ENCODE measurements at places on chromosomes 2 and 18. TPM values are rescaled to one million over a fixed set of nuclear protein-coding genes. Genes with fewer than 3 reads are reported as not detected.
A peak's percentile ranks its signal among the peaks of the same experiment; 100 is the strongest.

NFATC1 gene
- total RNA-seq = 2.7 TPM

DNA sequence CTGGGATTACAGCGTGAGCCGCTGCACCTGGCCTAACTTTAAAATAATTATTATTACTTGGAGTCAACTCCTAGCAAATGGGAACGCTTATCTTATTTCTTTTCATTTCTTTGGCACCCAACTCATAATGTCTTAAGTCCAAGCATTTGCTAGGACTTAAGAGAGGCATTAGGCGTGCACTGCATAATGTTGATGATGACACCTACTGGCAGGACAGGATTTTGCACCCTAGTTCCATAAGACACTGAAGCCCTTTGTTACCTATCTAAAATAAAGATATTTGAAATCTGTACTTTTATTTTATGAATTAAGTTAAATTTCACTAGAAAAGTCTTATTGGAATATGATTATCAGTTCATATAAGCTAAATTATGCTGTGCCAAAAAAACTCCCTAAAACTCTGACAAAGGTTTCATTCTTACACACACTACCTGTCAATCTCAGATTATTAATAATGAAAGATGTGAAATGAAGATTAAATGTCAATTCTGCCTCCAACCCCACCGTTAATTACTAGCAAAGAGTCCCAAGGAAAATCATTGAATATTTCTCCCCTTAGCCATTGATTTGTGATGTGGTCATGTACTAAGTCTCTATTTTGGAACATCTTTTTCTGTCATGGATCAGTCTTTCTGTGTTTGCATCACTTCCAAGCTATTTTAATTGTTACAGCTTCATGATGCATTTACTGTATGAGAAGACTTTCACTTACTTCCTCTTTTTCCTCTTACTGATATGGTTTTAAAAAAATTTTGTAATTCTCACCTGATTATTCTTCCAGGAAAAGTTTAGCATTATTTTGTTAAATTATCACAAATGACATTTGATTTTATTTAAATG, 12.7 kb upstream of the CDH2 start:
- no peak overlapping the region for H3K27ac ChIP-seq
- H3K36me3 ChIP-seq = no peaks in the 10 kb centered on the region
- no peak for DNase-seq
- no peaks in the 10 kb centered on the region for H3K27me3 ChIP-seq

NCKAP5 gene
- 7.7 TPM for total RNA-seq

DLGAP1 gene
- total RNA-seq = 3.7 TPM

DNA sequence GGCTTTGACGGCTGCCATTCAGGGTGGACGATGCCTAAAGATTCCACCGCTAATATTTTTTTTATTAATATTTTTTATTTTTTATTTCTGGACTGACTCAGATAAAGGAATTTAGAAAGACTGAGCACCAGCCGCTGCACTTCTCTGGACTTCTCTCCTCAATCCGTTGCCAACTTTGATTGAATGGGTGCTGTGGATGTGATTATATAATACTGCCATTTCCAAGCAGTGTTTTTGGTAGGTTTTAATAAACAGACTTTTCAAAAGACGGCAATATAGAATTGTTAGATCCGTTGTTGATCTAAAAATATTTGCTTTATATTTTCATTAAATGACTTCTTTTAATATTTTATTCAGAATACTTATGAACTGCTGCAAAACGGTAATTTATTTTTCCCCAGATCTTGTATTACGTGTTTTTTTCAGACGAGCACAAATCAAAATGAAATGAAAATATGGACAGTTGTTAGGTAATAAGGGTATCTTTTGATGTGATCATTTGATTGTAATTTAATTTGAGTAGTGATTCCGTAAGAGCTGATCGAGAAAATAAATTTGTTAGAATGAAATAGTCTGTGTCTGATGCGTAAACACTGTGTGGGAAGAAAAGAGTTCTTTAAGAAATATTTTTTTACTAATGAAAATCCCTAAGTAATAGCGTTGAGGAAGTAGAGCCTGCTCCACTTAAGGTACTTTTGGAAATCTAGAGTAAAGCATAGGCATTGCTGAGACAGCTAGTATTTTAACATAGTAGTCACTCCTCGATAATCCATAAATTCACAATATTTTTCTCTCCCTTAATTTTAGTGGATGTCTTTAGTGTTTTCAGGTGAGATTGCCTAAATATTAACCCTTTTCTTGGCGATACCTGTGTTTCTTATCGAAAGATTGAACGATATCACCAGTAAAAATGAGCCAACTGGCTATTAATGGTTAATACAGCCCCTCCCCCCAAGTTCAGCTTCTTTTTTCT, 4.4 kb downstream of the POU3F3 start:
- DNase-seq = no peak
- H3K27ac ChIP-seq = no peak overlapping the region
- H3K36me3 ChIP-seq = peaks cover 3% of the 10 kb centered on the region
- peaks cover 20% of the 10 kb centered on the region for H3K4me1 ChIP-seq

GKN1 gene
- total RNA-seq = 1.7 TPM

LYG2 gene
- not detected for total RNA-seq

DNA sequence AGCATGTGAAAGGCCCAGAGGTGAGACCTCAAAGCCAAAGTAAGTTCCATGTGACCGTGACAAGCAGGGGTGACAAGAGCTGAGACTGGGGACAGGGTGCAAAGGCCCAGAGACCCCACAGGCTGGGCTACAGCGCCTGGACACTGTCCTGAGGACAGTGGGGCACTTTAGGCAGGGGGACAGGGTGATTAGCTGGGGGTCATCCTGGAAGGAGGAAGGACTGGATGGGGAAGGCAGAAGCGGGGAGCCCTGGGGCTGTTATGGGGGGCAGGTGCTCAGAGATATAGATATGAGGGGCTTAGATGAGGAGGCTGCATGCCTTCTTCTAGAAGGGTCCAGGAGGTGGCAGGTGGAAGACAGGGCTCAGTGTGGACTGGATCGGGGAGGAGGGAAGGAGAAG, 31.5 kb downstream of the KIF1A start:
- no peak overlapping the region for H3K4me3 ChIP-seq
- peaks cover 8% of the 10 kb centered on the region for H3K4me1 ChIP-seq
- H3K27me3 ChIP-seq = no peaks in the 10 kb centered on the region
- DNase-seq = no peak
- no peak overlapping the region for H3K27ac ChIP-seq

CD207 gene
- not detected for total RNA-seq

GRCh38 chr2:217932803-217933616, 69.8 kb downstream of the TNS1 start:
- H3K4me3 ChIP-seq = peak overlapping the region; percentile 76
- H3K36me3 ChIP-seq = peaks cover 9% of the 10 kb centered on the region
- no peak for DNase-seq
- H3K4me1 ChIP-seq = peaks cover 71% of the 10 kb centered on the region

GRCh38 chr2:231616296-231616695, 23.6 kb downstream of the TEX44 start:
- H3K4me3 ChIP-seq = peak overlapping the region; percentile 63
- H3K4me1 ChIP-seq = peaks cover 33% of the 10 kb centered on the region
- no peaks in the 10 kb centered on the region for H3K27me3 ChIP-seq

DNA sequence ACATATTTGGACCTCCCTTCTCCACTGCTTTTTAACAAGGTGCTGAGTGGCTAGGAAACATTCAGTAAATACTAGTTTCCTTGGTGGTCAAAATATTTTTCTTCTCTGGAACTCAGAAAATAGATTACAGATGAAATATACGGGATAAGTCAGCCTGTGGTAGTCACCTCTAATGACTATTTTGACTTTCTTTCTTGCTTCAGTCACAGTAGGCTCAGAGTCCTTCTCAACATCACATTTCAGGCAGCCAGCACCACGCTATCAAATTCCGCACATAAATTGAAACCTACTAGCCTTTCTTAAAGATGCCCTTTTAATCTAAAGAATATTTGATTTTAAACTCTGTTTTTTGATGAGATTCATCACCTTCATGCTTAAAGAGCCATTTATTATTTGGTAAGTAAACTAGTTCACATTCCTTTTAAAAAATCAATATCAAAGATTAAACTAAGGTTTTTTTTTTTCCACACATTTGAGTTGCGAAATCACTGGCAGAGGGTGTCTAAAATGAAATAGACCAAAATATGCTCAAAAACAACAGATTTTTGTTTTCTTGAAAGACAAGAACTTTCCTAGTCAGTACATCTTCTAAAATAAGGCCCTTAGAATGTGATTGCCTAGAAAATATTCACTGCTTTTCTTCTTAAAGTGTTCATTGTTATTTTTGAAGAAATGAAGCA, 181.5 kb downstream of the NRXN1 start:
- H3K36me3 ChIP-seq = no peaks in the 10 kb centered on the region
- no peaks in the 10 kb centered on the region for H3K4me1 ChIP-seq
- no peak for DNase-seq
- H3K27ac ChIP-seq = no peak overlapping the region

KIF5C gene
- 38.9 TPM for total RNA-seq

GRCh38 chr18:34397286-34397896, 172.7 kb upstream of the NOL4 start:
- no peak overlapping the region for H3K4me3 ChIP-seq
- no peak overlapping the region for H3K27ac ChIP-seq
- peaks cover 3% of the 10 kb centered on the region for H3K27me3 ChIP-seq
- DNase-seq = no peak
- no peaks in the 10 kb centered on the region for H3K4me1 ChIP-seq
- H3K36me3 ChIP-seq = no peaks in the 10 kb centered on the region

ARHGAP28 gene
- total RNA-seq = 17.6 TPM

PCARE gene
- not detected for total RNA-seq

GRCh38 chr2:196142825-196143224, 28.6 kb downstream of the STK17B start:
- no peak for DNase-seq
- no peaks in the 10 kb centered on the region for H3K27me3 ChIP-seq
- peaks cover 19% of the 10 kb centered on the region for H3K36me3 ChIP-seq

DNA sequence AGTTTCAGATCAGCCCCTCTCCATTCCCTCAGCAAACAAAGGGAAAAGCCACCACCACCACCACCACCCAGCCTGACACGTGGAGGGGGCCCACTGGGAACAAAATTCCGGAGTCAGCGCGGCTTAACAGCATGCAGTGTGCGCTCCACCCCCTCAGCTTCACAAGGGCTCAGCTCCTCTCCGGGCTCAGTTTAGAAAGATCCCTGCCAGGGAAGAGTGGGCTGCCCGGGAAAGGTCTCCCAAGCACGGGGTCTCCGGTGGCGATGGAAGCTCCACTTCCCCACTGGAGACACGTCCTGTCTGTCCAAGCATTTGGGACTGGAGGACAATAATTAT, 55.7 kb downstream of the SNORC start:
- peaks cover 12% of the 10 kb centered on the region for H3K4me1 ChIP-seq
- H3K27me3 ChIP-seq = peaks cover 63% of the 10 kb centered on the region
- H3K27ac ChIP-seq = no peak overlapping the region
- DNase-seq = no peak
- H3K4me3 ChIP-seq = peak overlapping the region; percentile 85
- peaks cover 11% of the 10 kb centered on the region for H3K36me3 ChIP-seq

GRCh38 chr2:205959521-205959920, 126.5 kb downstream of the INO80D start:
- H3K27me3 ChIP-seq = no peaks in the 10 kb centered on the region
- DNase-seq = no peak
- no peaks in the 10 kb centered on the region for H3K4me1 ChIP-seq
- no peaks in the 10 kb centered on the region for H3K36me3 ChIP-seq

- no peak for DNase-seq
- H3K36me3 ChIP-seq = peaks cover 5% of the 10 kb centered on the region
- peak overlapping the region; percentile 27 for H3K27ac ChIP-seq
- peaks cover 31% of the 10 kb centered on the region for H3K4me1 ChIP-seq
Observed at GRCh38 chr18:79405781-79406575, 10.2 kb downstream of the NFATC1 start.

ILKAP gene
- 36.7 TPM for total RNA-seq

GRCh38 chr2:128367601-128368359, 49.1 kb upstream of the HS6ST1 start:
- H3K4me3 ChIP-seq = no peak overlapping the region
- no peak for DNase-seq
- no peaks in the 10 kb centered on the region for H3K27me3 ChIP-seq
- H3K27ac ChIP-seq = no peak overlapping the region
- H3K36me3 ChIP-seq = no peaks in the 10 kb centered on the region

- no peak overlapping the region for H3K27ac ChIP-seq
- DNase-seq = no peak
- H3K4me1 ChIP-seq = peaks cover 13% of the 10 kb centered on the region
- no peak overlapping the region for H3K4me3 ChIP-seq
- peaks cover 16% of the 10 kb centered on the region for H3K36me3 ChIP-seq
Observed at GRCh38 chr2:233833345-233833744, 21.0 kb downstream of the HJURP start.

COQ10B gene
- total RNA-seq = 17.8 TPM

APOB gene
- total RNA-seq = 70.3 TPM

- H3K4me3 ChIP-seq = no peak overlapping the region
- no peak for DNase-seq
- H3K27me3 ChIP-seq = peaks cover 4% of the 10 kb centered on the region
- peaks cover 27% of the 10 kb centered on the region for H3K4me1 ChIP-seq
- H3K27ac ChIP-seq = no peak overlapping the region
Observed at GRCh38 chr2:217325251-217325650, 465.4 kb upstream of the TNP1 start.

EMILIN1 gene
- total RNA-seq = 60.7 TPM

ERICH2 gene
- total RNA-seq = not detected

DNA sequence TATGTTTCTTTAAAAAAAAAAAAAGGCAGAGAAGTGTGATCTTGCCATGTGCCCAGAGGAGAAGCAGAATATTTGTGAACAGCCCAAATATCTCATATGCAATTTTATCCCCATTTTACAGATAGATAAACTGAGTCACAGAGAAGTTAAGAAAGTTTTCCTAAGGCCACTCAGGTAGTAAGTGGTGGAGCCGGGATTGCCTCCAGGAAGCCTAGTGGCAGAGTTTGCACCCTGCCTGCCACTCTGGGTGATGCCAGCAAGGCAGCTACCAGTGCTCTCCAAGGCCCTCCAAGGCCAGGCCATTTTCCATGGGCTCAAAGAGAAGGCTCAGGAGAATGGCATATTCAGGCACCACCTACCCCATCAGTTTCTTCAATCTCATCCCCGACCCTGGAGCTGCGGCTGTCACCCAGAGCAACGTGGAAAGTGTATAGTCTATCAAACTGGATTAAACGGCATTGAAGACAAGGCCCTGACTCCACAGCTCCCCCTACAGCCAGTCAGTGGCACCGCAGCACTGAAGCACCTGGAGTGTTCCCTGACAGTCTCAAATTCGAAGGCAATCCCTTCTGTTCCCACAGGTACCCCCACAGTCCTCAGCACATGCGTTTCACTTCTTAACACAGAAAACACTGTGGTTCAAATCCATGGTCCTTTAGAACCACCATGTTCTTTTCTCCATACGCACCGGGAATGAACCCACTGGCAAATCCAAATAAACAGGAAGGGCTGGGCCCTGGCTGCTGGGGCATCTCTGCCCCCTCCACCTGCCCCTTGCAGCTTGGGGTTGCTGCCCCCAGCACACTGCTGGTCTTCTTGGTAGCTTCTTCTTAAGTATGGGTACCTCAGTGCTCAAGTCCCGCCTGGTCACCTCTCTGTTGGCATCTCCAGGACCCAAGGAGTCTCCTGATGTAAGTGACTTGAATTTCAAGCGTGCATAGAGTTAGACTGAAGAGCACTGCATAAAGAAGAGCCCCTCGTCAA, 175.3 kb downstream of the INHBB start:
- no peaks in the 10 kb centered on the region for H3K36me3 ChIP-seq
- H3K27me3 ChIP-seq = peaks cover 26% of the 10 kb centered on the region
- no peak for DNase-seq
- peaks cover 40% of the 10 kb centered on the region for H3K4me1 ChIP-seq
- no peak overlapping the region for H3K4me3 ChIP-seq
- no peak overlapping the region for H3K27ac ChIP-seq

MBP gene
- total RNA-seq = 14.5 TPM

All from type B pancreatic cell (in vitro differentiated cells).